ENCODE measurements at places on chromosomes 16 and 17.

- H3K36me3 ChIP-seq: peaks cover 42% of the 10 kb centered on the region
- no peaks in the 10 kb centered on the region for H3K27me3 ChIP-seq
- H3K4me3 ChIP-seq: no peak overlapping the region
- DNase-seq: no peak
These were observed 285.2 kb downstream of the SEC14L1 start for GRCh38 chr17:77425791-77426641.

GRCh38 chr17:57645950-57646665 lies 99.0 kb downstream of the CCDC182 start:
- no peaks in the 10 kb centered on the region for H3K27me3 ChIP-seq
- H3K4me1 ChIP-seq: no peaks in the 10 kb centered on the region
- H3K36me3 ChIP-seq: peaks cover 26% of the 10 kb centered on the region
- H3K27ac ChIP-seq: no peak overlapping the region

DNA sequence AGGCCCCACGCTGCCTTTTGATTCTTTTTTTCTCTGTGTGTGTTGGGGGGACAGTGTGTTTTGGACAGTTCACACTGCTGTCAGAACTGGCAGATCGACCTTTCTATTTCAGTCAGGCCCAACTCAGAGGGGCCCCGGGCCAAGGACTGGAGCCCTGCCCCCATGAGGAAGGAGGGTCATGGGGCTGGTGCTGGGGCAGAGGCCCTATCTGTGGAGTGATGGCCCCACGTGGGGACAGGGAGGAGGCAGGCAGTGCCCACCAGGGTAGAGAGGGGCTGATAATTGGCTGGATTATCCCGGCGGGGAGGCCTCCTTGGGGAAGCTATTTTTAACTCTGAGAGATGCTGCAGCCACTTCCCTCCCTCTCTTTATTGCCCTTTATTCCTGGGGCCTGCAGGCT lies 5.7 kb upstream of the KCNJ12 start:
- no peaks in the 10 kb centered on the region for H3K4me1 ChIP-seq
- no peak overlapping the region for H3K4me3 ChIP-seq
- peaks cover 24% of the 10 kb centered on the region for H3K27me3 ChIP-seq
- no peak for DNase-seq
- H3K36me3 ChIP-seq: no peaks in the 10 kb centered on the region
- no peak overlapping the region for H3K27ac ChIP-seq

- peaks cover 15% of the 10 kb centered on the region for H3K4me1 ChIP-seq
- H3K27ac ChIP-seq: no peak overlapping the region
- no peak for DNase-seq
- peaks cover 8% of the 10 kb centered on the region for H3K27me3 ChIP-seq
These were observed 1.1 kb downstream of the OVCA2 start for GRCh38 chr17:2042933-2043332.

GRCh38 chr17:7502987-7503386 lies 18.8 kb downstream of the POLR2A start:
- no peak overlapping the region for H3K27ac ChIP-seq
- DNase-seq: no peak
- H3K36me3 ChIP-seq: peaks cover 76% of the 10 kb centered on the region
- no peaks in the 10 kb centered on the region for H3K4me1 ChIP-seq
- no peaks in the 10 kb centered on the region for H3K27me3 ChIP-seq
- H3K4me3 ChIP-seq: no peak overlapping the region

GRCh38 chr16:84207879-84208278 lies 16.9 kb downstream of the ADAD2 start:
- no peak for DNase-seq
- H3K4me3 ChIP-seq: no peak overlapping the region
- H3K4me1 ChIP-seq: no peaks in the 10 kb centered on the region
- no peaks in the 10 kb centered on the region for H3K27me3 ChIP-seq
- H3K36me3 ChIP-seq: no peaks in the 10 kb centered on the region
- H3K27ac ChIP-seq: no peak overlapping the region

GRCh38 chr16:24986512-24987303 lies 28.5 kb downstream of the ARHGAP17 start:
- H3K27ac ChIP-seq: peak overlapping the region; percentile 36
- DNase-seq: no peak
- H3K4me1 ChIP-seq: peaks cover 22% of the 10 kb centered on the region
- H3K36me3 ChIP-seq: no peaks in the 10 kb centered on the region
- no peak overlapping the region for H3K4me3 ChIP-seq

- H3K4me3 ChIP-seq: no peak overlapping the region
- no peaks in the 10 kb centered on the region for H3K27me3 ChIP-seq
- no peak overlapping the region for H3K27ac ChIP-seq
These were observed 35.4 kb upstream of the CDH15 start for GRCh38 chr16:89135971-89136765.

DNA sequence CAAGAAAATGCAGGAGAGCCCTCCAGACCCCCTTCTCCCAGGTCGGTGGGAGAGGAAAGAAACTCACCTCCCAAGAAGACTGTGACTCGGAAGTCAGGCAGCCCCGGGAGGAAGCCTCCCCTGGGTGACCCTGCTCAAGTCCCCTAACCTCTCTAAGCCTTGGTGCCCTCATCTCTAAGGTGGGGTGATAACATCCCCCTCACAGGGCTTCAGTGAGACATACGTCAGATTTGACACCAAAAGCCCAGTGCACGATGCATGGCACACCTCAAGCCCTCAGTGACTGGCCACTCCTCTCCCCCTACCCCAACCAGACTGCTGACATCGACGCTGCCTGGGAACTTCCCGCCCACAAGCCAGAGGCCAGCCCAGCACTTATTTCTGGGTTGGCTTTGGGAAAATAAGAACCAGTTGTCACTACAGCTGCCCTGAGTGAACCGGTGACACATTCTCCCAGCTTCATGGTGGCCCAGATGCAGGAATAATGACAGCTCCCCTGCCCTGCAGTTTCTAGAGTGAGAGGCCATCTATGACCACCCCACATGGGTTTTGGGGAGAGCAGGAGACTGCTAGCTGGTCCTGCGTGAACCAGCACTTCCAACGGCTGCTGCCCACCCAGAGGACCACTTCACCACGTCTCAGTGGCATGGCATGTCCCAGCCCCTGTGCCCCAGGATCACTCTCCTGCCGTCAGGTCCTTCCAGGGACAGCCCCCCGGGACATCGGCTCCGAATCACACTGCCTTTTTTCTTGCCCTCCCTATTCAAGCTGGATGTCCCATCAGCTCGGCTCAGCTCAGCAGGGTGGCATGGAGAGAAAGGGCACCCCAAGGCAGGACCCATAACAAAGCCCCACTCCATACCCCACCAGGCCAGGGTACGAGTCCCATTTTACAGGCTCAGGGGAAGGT lies 9.5 kb downstream of the KNOP1 start:
- H3K27ac ChIP-seq: no peak overlapping the region
- no peaks in the 10 kb centered on the region for H3K4me1 ChIP-seq

DNA sequence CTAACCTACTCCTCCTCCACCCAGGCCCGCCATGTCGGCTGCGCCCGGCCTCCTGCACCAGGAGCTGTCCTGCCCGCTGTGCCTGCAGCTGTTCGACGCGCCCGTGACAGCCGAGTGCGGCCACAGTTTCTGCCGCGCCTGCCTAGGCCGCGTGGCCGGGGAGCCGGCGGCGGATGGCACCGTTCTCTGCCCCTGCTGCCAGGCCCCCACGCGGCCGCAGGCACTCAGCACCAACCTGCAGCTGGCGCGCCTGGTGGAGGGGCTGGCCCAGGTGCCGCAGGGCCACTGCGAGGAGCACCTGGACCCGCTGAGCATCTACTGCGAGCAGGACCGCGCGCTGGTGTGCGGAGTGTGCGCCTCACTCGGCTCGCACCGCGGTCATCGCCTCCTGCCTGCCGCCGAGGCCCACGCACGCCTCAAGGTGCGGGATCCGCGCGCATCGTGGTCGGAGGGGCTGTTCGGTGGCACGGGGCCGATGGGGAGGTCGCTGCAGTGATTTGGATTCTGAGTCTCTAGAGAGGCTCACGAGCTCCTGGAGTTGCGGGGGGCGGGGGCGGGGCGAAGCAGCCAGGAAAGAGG lies 878 bp downstream of the TRIM72 start:
- no peak overlapping the region for H3K4me3 ChIP-seq
- no peaks in the 10 kb centered on the region for H3K36me3 ChIP-seq
- H3K4me1 ChIP-seq: no peaks in the 10 kb centered on the region
- H3K27me3 ChIP-seq: peaks cover 45% of the 10 kb centered on the region

DNA sequence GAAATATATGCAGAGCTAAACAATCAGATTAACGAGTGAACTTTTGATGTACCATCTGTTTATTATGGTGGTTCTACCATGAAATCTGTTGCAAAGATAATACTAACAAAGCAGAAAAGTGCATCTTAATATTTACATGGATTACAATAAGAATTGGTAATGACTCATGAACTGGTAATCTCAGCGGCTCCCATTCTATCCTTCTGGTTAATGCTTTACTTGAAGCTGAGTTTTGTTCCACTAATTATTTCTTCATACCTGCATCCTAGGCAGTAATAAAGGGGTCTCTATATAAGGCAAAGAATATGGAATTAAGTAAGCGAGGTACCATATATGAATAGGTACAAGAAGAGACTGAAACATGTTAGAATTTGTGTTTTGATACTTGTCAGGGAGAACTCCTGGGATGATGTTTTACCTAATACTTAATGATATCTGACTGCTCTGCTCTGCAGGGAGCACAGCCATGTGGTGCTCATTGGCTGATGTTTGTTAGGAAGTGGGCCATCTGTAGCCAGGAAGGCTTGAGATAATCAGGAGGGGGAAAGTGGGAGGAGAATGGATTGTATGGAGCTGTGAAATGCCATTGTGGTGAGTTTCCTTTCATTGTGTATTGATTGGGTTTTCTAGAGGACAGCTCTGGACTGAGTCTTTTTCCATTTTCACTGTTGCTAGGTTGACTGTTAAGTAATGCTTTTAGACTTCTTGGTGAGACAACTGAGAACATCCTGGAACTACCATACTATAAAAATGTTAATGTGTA lies 52.6 kb downstream of the MAP2K6 start:
- no peak for DNase-seq
- H3K36me3 ChIP-seq: no peaks in the 10 kb centered on the region
- H3K4me3 ChIP-seq: no peak overlapping the region
- H3K4me1 ChIP-seq: no peaks in the 10 kb centered on the region
- H3K27me3 ChIP-seq: no peaks in the 10 kb centered on the region

GRCh38 chr16:10078541-10078949 lies 103.7 kb downstream of the GRIN2A start:
- no peaks in the 10 kb centered on the region for H3K4me1 ChIP-seq
- H3K27me3 ChIP-seq: no peaks in the 10 kb centered on the region
- H3K4me3 ChIP-seq: no peak overlapping the region
- H3K27ac ChIP-seq: no peak overlapping the region
- H3K36me3 ChIP-seq: no peaks in the 10 kb centered on the region

GRCh38 chr17:48261297-48261880 lies 153.8 kb downstream of the SNX11 start:
- no peak for DNase-seq
- no peaks in the 10 kb centered on the region for H3K27me3 ChIP-seq
- H3K36me3 ChIP-seq: no peaks in the 10 kb centered on the region
- no peak overlapping the region for H3K4me3 ChIP-seq
- H3K4me1 ChIP-seq: no peaks in the 10 kb centered on the region
- no peak overlapping the region for H3K27ac ChIP-seq

DNA sequence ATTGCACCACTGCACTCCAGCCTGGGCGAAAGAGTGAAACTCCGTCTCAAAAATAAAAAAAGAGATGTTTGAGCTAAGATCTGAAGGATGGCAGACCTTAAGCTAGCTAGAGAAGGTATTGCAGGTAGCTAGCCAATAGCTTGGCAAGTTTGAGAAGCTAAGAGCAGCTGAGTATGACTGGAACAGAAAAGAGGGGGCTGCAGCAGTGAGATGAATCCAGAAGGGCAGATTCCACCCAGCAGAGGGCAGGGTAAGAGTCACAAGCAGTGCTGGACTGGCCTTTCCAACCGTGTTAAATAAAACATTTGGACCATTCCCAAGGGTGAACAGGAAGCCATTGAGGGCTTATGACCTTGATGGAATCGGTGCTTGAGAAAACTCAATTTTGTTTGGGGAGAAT lies 5.7 kb upstream of the PHAF1 start:
- H3K27me3 ChIP-seq: no peaks in the 10 kb centered on the region
- H3K27ac ChIP-seq: no peak overlapping the region
- H3K4me3 ChIP-seq: no peak overlapping the region
- DNase-seq: no peak
- peaks cover 2% of the 10 kb centered on the region for H3K4me1 ChIP-seq

DNA sequence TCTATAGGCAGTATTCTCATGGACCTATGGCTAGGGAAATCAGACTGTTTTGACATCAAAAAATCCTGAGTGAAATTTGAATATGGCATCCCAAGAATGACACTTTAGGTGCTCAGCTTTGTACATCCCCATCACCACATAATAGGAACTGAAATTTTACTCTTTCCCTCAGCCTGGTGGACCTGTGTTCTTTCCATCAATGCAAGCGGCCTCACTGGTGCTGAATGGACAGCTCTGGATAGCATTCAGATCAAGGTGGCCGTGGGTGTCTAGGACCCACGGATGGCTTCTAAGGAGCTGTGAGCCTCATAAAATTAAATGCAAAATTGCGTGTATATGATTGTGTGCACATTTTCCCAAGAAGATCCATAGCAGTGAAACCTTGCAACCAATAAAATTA lies 152.6 kb downstream of the MAP2K6 start:
- H3K27ac ChIP-seq: no peak overlapping the region
- no peaks in the 10 kb centered on the region for H3K27me3 ChIP-seq
- no peaks in the 10 kb centered on the region for H3K36me3 ChIP-seq

- peaks cover 24% of the 10 kb centered on the region for H3K4me1 ChIP-seq
- H3K27ac ChIP-seq: no peak within 1 kb of the TSS
- peak; percentile 33 for DNase-seq
- H3K27me3 ChIP-seq: peaks cover 79% of the 10 kb centered on the region
- no peaks in the 10 kb centered on the region for H3K36me3 ChIP-seq
These were observed at the start of gene MPP2 for GRCh38 chr17:43907425-43907981. MPP2 (minus strand) TSS chr17:43907536; CDS start chr17:43904460, 3,076 bp downstream.

- H3K36me3 ChIP-seq: no peaks in the 10 kb centered on the region
- H3K4me1 ChIP-seq: no peaks in the 10 kb centered on the region
- H3K4me3 ChIP-seq: no peak overlapping the region
- H3K27ac ChIP-seq: no peak overlapping the region
- no peaks in the 10 kb centered on the region for H3K27me3 ChIP-seq
These were observed 655.3 kb downstream of the WWOX start for GRCh38 chr16:78754713-78755112.

DNA sequence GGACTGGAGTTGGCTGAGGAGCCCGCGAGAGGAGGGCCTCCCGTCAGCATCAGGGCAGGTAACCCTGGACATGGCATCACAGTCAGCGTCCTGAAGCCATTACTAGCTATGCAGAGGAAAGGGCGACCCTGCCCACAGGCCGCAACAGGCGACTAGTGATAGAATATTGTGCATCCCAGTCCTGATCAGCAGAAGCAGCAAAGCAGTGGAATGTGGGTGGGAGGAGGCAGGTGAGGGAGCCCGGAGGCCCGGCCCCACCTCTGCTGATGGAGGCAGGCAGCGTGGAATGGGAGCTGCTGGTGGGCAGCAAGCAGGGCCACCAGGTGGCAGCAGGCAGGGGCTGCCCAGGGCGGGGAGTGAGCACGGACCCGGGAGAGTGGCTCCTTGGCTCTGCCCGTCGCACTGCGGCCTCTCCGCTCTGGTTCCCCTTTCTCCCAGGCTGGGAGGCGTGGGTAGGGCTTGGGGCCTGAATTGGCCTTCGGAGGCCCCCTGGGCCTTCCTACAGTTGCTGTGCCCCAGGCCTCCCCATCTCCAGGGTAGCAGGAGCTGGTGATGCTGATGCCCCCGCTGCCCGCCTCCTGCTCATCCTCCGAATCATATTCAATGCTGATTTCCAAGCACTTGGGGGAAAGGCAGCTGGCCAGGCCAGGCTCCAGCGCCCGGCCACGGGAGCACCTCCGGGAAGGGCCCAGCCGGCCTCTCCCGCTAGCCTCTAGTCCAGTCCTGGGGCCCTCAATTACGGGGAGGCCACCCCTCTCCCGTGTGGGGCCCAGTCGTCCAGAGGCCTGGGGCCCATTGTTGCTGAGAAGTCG lies 20.2 kb downstream of the TSPOAP1 start:
- no peak overlapping the region for H3K27ac ChIP-seq
- no peaks in the 10 kb centered on the region for H3K27me3 ChIP-seq
- peaks cover 78% of the 10 kb centered on the region for H3K36me3 ChIP-seq
- no peak overlapping the region for H3K4me3 ChIP-seq

Measured in thymus (tissue), 14 donors.